Stimulated activated CD8-positive, alpha-beta memory T cell treated with anti-CD3 and anti-CD28 coated beads, Interleukin-7, amount 100 ng/mL, for 4 hours (primary cell): ENCODE measurements at places on chromosomes 6 and 20.

DNA sequence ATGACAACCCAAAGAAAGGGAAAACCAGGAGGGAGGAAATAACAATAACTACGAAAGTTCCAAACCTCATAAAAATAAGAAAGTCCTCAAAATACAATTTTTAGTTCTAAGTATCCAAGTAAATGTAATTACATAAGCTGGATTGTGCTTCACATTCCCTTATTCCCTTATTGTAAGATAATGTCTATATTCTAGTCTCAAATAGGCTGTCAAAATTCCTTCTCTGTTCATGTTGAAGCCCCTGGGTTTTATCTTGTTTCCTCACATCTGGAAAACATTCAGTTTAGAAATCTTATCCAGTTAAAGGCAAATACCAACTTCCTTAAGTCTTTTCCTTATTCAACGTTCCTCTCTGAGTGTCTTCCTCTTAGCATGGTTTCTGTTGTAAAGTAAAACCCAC is 282.3 kb downstream of the CD109 start:
- DNase-seq: no peak

DNA sequence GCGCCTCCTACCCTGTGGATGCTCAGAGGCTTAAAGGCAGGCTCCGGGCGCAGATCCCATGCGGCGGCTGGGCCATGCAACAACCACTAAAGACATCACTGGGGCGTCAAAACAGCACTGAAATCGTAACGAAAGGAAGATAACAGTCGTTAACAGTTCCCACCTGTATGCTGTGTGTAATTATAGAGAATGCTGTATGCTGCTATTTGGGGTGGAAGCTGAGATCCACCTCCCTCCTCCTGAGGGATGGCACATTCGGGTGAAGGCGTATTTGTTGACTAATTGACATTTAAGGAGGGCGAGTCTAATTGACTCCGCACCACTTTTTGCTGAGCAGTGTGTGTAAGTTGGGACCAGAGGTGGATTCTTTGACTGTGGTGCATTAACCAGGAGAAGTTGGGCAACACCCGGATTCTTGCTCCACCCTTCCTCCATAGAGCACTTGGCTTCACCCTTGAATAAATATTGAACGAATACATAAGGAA is 687 bp downstream of the SLC35A1 start:
- DNase-seq: peak; percentile 41

DNA sequence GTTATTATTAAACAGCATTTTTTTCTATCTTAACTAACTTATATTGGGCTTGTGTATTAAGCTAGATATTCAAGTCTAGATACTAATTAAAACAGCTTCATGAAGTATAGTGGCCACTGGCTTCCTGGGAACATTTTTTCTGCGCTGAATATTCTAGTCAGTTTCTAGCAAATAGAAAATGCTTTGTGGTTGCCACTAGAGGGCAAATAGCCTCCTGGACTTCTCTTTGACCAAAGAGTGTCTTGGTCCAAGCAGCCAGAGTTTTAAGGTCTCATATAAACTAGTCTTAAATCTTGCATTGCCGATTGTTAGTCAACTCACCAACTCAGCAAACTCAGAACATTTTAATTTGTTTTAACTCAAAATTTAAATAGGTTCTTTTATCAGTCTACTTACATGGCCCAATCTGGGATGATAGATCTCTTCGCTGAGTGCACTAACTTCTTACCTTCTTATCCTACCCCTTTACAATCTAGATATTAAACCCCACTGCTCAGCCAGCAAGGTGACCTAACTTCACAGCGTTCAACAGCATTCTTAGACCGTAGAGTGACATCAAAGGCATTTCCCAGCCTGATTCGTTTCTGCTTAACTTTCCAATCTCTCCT is 24.6 kb upstream of the ID4 start:
- no peak for DNase-seq

GRCh38 chr20:59351157-59352040 is 51.0 kb downstream of the EDN3 start:
- no peak for DNase-seq

DNA sequence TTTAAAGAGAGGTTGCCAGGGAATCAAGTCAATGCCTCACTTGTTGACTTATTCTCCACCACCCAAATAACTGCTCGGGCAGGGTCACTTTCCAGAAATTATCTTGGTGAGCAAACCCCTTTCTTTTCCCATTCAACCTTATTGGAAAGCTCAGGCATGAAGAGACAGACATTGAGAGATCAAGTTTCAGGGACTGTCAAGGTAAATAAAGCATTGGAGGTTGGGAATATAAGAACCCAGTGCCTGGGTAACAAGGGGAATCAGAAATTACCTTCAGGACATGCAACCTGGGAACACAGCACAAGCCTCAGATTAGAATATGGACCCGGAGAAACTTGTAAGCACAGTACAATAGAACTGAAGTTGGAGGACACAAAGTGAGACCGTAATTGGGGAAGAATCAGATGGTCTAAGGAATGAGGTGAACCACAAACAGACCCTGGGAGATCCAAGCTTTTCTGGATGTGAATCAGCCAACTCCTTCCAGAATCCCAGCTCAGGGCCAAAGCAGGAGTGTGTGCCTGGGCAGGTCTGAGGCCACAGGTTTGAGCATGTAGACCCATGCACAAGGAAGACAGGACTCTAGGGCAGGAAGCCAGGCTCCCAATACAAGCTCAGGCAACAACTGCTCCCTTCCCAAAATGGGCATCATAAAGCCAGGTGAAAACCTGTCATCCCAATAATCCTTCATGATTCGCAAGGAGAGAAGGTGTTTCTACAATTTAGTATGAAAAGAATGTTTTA is 512.8 kb downstream of the MAFB start:
- DNase-seq: no peak

- no peak for DNase-seq
Observed at GRCh38 chr6:158068893-158069799, 87.5 kb downstream of the SYNJ2 start.

- no peak for DNase-seq
Observed at GRCh38 chr20:61373956-61374545, 122.0 kb downstream of the CDH4 start.

GRCh38 chr6:22838345-22838744 is 269.0 kb downstream of the HDGFL1 start:
- DNase-seq: no peak

DNA sequence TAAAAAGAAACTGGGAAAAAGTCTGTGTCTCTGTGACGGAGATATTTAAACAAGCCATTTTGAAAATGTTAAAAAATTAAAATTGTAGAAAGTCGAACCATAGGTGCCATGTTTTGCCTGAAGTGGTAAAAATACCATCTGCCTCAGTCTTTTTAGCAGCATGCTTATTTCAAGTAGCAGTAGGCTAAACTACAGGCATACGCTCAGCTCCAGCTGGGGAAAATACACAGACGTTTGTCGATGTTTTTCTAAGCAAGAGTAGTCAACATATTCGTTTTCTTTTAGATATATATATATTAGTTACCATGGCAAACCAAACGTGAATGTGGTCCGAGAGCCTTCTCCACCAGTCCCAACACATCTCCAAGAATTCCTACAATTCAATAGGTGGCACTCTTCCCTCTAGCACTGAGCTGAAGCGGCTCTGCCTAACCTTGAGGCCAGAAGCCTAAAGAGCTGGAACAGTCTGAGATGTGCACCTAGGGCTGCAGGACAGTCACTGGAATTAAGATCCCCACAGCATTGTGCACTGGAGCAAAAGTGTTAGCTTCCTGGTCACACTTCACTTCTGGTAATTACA is 70.2 kb upstream of the BEND3 start:
- no peak for DNase-seq

DNA sequence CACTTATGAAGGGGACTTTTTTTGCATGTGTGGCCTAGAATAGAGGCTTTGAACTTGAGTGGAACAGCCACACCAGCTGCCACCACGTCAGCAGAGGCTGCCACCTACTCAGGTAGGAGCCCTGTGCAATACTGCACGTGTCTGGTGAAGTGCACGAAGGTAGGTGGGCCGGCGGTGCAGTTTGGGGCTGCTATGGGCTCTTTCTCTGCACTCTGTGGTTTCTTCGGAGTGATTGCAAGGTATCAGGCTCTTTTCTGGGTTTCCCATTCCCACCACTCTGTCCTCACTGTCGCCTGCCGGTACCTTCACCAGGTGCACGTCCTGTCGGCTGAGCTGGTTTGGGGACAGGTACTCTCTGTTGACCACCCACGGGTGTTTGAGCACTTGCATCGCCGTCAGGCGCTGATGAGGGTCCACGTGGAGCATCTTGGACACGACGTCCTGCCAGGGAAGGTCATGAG is 30.8 kb upstream of the MPC1 start:
- peak; percentile 21 for DNase-seq

- no peak for DNase-seq
Observed at GRCh38 chr6:71721642-71722041, 164.7 kb upstream of the RIMS1 start.

DNA sequence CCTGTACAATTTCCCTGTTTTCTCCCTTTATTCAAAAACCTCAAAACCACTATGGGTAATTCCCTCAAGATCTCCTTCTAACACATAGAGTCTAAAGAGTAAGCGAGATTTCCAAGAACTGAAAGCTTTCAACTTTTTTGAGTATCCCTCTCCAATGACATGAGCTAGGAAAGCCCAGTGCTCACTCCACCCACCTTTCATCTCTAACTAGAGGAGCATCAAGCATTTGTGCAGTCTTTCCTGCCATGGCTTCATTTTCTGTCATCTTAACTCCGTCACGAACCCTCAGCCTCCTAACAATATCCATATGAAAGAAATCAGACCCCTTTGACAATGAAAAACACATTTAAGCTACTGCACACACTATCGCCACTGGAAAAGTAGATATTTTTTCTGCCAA is 91.9 kb upstream of the SUPT3H start:
- no peak for DNase-seq

DNA sequence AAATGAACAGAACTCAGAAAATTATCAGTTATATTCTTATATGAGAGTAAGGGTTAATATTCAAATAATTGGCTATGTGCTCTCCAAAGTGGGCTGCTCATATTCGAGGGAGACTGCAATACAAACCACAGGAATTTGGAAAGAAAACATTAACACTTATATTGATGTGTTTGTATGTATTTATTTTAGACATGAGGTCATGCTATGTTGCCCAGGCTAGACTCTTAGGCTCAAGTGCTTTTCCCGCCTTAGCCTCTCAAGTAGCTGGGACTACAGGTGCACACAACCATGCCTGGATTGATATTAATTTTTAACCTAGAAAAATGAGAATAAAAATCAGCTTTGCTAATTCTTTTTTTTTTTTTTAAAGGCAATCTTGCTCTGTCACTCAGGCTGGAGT is 35.0 kb downstream of the BTBD9 start:
- DNase-seq: no peak

DNA sequence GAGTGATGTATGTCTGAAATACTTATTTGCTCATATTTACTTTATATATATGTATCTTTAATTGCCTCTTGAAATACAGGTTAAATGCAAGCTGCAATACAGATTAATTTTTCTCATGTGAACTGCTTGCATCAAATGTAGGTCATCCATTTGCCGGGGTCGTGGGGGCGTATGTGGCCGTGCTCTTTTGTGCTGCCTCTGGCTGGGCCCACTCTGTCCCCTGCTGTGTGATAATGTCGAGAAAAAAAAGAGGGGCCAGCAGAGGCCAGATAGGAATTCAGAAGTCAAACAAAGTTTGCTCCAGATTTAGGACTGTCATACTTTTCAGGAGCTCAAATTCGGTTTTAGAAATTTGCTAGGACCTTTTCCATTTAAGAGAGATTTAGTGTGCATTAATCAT is 459.6 kb upstream of the SOX4 start:
- no peak for DNase-seq

- no peak for DNase-seq
Observed at GRCh38 chr6:131635384-131636340, 1.4 kb upstream of the ENPP3 start.

GRCh38 chr6:136822046-136822375 is 381 bp upstream of the PEX7 start:
- DNase-seq: no peak

DNA sequence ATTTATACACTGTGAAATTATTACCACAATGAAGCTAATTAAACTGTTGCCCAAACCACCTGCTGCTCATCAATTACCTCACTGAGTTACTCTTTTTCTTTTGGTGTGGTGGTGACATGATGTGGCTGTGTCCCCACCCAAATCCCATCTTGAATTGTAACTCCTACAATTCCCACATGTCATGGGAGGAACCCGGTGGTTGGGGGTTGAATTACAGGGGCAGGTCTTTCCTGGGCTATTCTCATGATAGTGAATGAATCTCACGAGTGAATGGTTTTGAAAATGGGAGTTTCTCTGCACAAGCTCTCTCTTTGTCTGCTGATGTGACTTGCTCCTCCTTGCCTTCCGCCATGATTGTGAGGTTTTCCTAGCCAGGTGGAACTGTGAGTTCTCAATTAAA is 145.0 kb downstream of the LRRC1 start:
- DNase-seq: no peak

- no peak for DNase-seq
Observed at GRCh38 chr6:69005199-69005598, 370.1 kb downstream of the ADGRB3 start.

DNA sequence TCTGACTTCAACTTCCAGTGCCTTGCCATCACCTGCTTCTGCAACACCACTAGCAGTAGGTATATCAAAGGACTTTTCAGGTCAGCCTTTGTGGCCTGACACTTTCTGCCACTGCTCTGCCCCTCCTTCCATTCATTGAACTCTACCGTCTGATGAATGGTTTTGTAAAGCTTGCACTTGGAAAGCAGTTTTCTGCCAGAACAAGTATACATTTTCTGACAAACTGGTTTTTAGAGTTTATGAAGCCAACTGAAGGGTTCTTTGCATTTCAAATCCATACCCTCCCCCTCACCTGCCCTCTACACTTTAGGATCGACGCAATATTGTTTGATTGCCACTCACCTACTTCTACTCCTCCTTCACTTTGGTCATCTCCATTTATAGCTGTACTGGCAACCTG is 603.1 kb downstream of the HACE1 start:
- no peak for DNase-seq

GRCh38 chr20:43691928-43692524 is 25.1 kb downstream of the MYBL2 start:
- DNase-seq: peak; percentile 15

GRCh38 chr6:34132486-34133185 is 13.3 kb downstream of the GRM4 start:
- DNase-seq: no peak

DNA sequence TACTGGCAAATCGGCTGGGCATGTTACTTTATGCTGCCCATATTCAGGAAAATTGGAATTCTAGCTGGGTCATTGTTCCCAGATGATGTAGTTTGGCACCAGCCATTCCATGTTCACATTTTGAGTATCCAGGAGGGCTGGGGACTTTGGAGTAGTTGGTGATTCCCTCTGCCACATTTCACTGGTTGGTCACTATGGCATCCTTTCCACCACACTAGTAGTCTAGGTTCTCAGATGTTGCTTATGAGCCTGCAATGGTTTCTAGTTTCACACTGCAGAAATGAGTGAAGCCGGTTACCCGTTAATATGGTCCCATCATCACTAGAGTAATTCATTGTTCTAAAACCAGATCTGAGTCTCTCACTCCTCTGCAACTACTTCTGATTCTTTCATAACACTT is 4.6 kb downstream of the PTPN1 start:
- no peak for DNase-seq

DNA sequence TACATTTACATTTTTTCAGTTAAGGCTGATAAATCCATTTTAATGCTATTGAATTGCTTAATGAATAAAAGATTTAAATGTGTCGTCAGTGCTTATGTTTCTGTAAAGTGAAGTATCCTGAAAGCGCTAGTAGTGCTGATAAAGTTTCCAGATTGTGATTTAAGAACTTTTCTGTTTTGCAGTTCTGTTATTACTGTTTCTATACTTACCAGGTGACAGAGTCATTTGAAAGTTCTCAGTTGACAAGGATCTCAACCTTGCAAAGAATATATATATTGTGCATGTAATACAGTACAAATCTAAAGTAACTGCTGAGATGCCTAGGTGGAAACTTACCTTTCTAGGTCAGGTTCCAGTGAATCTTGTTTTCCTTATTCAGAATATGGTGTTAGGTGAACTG is 201.8 kb downstream of the ARID1B start:
- no peak for DNase-seq
